ENCODE measurements at places on chromosomes 1 and 21.

GRCh38 chr1:109730666-109731065 lies 10.2 kb downstream of the GSTM3 start:
- no peak for DNase-seq

- no peak for DNase-seq
Observed at GRCh38 chr21:16742741-16743140, 770.1 kb upstream of the CXADR start.

DNA sequence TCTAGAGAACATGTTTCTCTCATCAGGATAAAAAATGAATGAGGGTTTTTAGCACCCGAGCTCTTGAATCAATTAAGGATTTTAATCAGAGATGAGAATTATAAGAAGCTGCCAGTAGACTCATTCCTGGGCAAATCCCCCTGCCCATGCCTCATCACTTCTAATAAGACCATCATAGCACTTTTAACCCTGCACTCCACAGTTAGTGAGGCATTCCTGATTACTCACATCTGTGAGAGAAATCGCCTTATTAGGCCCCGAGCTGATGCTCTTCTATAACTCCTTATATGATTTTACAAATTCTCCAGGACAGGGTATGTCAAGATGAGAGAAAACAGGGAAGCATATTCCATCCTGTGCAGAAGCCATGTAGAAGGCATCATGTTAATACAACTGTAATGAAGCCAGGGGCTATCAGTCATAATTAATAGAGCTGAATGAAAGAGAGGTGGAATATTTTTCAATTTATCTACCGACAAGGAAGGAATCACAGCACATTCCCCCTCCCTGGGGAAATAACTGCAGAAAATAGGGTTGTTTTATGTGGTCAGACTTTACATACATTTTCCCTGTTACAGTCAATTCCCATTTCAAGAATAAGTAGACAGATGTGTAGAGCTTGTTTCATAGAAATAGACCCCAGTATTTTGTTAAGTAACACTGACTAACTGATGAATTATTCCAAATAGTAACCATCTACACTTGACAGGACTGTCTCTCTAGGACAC lies 272.7 kb downstream of the HHIPL2 start:
- DNase-seq = no peak

DNA sequence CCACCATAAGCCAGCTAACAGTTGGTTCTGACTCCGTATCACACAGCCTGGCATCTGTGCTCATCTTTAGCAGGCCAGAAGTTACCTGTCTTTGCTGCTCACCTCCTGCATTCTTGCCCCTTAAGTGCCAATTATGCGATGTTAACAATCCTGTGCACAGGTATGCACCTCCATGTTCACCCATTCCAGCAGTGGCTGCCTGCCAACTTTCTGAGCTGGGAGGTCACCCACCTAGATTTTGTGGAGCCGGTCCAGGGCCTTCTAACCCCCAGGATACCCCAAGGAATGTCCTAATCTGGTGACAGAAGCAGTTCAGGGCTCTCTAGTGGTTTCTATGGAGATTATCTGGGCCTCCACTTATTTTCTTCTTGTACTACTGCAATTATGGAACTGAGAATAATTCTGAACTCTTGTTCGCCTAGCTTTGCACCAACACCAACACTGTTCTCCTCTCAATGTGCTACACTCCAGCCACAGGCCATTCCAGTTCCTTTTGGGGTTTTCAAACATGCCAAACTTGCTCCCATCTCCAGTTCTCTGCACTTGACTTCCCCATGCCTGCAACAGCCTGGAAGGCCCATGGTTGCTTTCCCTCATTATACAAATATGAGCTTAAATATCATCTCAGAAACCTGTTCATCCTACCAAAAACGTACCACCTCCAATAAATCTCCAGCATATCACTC lies 9.0 kb downstream of the BCAR3 start:
- DNase-seq = no peak

DNA sequence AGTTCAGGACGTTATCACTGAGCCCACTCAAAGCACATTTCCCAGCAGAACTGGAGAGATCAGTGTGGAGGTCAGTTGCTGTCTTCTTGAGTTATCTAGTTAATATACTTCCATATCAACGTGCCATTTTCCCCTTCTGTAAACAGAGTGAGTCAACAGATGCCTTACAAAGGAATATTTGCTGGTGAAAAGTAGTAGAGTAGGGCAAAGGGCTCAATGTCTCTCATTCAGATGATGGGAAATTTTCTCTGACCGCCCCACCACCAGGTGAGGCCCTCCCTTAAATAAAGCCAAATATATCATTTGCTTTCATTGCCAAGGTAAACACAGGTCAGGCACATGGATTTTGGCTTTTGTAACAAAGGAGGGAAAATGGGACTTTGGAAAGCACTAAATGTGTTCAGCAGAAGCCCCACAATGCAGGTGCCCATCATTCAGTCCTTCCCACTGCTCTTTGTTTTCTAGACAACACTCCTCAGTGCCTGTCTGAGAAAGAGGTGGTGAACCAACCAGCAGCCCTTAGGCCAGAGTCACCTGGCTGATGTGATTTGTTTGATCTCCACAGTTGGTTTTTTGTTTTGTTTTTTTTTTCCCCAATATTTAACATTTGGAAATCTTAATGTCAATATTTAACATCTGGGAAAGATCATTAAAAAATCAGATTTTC lies 40.5 kb upstream of the SAMD13 start:
- no peak for DNase-seq

GRCh38 chr1:8378981-8379470 lies 61.1 kb downstream of the SLC45A1 start:
- no peak for DNase-seq

- DNase-seq = no peak
Observed at GRCh38 chr1:175232335-175232734, 39.8 kb upstream of the KIAA0040 start.

GRCh38 chr1:190328871-190329270 lies 148.8 kb downstream of the BRINP3 start:
- no peak for DNase-seq

DNA sequence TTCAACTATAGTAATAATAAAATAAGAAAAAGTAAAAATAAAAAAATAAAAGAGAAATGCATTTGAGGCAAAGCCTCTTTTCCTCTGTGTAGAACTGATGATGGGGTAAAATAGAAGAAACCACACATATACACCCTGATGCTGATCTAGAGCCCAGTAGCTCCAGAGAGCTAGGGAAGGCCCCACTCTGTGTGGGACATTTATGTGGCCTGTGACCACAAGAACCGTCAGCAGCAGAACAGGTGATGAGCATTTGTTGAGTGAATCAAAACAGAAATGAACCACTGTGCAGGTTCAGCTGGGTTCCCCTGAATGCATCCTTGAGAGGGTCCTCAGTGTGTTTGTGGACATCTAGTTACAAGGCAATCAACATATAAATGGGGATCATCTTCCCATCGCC lies 221.8 kb upstream of the HOOK1 start:
- DNase-seq = no peak

DNA sequence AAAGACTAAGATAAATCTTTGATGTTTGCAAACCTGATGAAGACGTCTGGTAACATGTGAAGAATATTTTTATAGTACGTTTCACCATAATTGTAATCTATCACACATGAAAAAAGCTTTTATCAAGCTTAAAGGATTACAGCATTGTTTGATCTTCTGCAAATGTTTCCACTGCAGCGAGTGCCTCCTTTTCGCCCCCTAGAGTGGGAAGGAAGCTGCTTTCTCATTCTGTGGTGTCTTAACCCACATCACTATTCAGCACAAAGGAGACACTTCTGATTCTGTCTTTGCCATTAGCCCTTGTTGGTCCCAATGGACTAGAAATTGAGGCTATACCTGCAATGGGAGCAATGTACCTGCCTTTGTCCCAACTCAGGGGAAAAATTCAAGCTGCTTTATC lies 46.0 kb upstream of the IL12RB2 start:
- peak; percentile 66 for DNase-seq

DNA sequence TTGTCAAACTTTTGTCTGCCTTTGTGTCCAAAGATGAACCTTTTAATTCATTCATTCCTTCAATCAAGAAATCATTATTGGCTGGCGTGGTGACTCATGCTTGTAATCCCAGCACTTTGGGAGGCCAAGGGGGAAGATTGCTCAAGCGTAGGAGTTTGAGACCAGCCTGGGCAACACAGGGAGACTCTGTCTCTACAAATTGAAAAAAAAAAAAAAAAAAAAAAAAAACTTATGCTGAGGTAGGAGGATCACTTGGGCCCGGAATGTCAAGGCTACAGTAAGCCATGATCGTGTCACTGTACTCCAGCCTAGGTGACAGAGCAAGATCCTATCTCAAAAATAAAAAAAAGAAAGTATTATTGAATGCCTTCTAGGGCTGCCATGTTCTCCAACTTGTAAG lies 51.3 kb upstream of the CXADR start:
- DNase-seq = no peak

- no peak for DNase-seq
Observed at GRCh38 chr1:214472364-214472763, 79.0 kb downstream of the PTPN14 start.

- DNase-seq = no peak
Observed at GRCh38 chr1:201891451-201892045, 2.9 kb downstream of the SHISA4 start.

DNA sequence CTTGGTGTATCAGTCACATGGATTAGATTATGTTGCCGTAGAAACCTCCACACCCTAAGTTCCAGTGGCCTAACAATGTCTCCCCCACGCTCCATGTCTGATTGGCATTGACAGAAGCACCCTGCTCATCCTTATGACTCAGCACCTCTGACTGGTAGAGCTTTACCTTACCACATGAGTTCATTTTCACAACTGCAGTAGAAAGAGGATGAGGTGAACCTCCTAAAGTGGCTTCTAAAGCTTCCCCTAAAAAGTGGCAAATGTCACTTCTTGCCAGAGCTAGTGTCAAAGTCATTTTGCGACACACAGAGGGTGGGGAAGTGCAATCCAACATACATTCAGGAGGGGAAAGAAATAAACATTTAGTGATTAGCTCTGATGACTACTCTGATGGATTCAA lies 30.6 kb upstream of the LYPD8 start:
- no peak for DNase-seq

- no peak for DNase-seq
Observed at GRCh38 chr1:167463875-167464575, 54.3 kb downstream of the CD247 start.

GRCh38 chr1:204150702-204151551 lies 917 bp downstream of the ETNK2 start:
- no peak for DNase-seq

DNA sequence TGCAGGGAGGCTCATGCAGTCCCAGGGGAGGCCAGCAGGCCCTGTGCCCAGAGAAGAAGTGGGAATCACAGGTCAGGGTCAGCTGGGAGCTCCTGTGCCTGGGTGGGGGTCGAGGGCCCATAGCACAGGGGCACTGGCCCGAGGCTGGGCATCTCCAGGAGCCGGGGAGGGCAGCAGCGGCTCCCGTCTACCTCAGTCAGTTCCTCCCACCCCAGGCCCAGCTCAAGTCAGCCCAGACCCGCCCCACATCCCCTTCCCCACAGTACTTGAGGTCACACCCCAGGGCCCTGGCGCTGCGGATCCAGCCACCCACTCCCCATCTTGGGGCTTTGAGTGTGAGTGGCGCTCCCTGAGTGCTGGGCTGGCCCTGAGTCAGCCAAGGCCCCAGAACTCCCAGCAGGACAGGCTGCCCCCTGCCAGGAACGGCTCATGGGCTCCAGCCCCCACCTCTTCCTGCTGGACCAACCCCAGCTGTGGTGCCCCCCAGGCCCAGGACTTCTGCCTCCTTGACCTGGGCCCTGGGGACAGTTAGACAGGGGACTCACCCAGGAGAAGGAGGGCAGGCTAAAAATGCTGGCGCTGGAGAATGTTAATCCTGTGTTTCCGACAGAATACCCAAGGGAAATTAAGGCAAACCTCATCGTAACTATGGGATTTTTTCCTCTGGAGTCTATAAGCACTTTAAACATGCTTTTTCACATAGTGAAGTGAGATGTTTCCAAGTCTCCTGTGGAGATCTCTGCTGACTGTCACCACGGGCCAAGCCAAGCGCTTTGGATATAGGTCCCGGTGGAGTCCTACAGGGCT lies 68.8 kb upstream of the COL6A1 start:
- DNase-seq = no peak

- DNase-seq = no peak
Observed at GRCh38 chr1:59693406-59693805, 121.3 kb upstream of the HOOK1 start.

DNA sequence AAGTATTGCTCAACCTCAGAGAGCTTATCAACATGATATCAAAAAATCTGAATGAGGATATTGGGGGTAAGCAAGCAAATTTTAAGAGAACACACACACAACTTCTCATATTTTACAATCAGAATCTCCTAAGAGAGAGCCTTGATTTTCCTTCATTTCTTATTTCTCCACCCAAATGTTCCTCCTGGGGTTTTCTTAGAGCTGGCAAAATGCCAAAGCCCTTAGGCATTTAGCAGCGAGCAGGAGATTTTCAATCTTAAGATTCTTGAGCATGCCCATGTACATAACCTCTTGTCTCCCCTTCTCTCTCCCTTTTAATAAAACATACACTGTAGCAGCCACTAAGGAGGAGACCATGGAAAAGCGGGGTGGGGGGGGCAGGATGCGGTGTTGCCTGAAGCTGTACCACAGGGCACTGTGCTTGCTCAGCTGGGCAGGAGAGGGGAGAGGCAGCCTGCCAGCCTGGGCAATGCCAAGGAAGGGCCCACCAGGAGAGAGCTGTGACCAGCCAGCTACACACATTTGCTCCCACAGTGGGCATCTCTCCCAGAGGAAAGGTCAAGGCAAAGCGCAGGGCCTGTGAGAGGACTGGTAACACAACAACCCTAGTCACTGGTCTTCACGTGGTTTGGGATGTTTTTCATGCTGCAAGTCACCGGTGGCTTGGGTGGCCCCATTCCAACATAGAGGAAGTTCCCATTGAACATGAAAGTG lies 4.3 kb downstream of the BRINP2 start:
- DNase-seq = no peak

DNA sequence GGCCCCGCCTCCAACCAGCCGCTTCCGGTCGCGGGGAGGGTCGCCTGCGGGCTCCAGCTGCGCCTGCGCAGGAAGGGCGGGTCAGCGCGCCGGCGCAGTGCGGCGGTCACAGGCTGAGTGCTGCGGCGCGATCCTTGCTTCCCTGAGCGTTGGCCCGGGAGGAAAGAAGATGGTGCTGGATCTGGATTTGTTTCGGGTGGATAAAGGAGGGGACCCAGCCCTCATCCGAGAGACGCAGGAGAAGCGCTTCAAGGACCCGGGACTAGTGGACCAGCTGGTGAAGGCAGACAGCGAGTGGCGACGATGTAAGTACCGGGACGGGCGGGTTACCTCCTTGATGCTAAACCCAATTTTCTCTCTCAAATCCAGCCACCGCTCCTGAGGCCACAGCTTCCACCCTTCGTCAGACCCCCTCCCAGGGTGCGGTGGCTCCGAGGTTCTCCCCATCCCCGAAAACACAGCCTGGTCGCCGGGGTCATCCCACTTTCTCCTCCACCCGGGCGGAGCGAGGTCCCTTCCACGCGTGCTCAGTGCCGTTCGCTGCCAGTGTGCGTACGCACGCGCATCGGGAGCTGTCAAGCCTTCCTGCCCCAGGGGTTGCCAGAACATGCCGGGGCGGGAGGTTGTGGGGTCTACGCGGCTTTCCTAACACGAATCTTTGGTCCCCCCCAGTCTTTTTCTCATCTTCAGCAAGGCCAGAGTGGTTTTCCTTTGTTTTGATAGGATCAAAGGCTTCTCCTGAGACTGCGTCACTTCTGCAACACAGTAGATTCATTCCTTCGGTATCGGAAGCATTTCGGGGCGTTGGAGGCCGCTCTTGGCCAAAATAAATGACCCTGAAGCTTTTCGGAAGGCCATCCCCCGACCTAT lies at the start of gene SARS1:
Gene SARS1 (plus strand): TSS at position 95 of the 870 bp plus-strand sequence. CDS start 75 bp downstream, at position 170.
- DNase-seq = peak; percentile 95

Data from activated effector memory CD4-positive, alpha-beta T cell treated with anti-CD3 and anti-CD28 coated beads, Interleukin-2, amount 50 U/mL, for 16 hours (primary cell).